Kidney epithelial cell (primary cell): ENCODE measurements at places on chromosomes 12 and 14.

DNA sequence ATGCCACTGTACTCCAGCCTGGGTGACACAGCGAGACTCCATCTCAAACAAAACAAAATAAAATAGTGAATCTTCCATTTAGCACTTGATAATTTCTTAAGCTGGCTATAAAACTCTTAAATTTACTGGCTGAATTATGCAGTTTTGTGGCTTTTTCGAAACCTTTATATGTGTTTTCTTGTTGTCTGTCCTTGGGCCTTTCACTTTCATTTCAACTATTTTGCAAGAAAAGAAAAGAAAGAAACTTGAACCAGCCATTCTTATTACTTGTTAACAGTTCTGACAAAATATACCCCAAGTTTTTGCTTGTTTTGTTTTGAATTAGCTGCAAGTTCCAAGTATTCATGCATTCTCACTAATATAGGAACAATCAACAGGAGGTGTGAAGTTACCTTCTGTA, 42.8 kb downstream of the PRICKLE1 start:
- DNase-seq, result no peak

DNA sequence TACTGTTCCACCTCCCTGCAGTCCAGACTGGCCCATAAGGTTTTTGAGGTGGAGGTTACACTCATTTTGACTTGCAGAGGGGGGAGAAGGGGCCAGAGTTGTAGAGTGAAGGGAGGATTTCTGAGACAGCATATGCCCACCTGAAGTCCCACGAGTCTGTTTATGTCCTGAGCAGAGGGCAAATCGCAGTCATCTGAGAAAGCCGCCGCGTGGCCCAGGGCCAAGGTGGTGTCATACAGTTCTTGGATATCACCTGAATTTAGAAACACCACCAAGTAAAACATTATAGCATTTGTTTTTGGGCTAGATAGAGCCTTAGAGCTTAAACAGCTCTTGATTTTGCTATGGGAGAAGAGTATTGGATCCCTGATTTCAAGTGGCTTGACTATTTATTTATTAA, 30.9 kb downstream of the TDG start:
- DNase-seq, result no peak

DNA sequence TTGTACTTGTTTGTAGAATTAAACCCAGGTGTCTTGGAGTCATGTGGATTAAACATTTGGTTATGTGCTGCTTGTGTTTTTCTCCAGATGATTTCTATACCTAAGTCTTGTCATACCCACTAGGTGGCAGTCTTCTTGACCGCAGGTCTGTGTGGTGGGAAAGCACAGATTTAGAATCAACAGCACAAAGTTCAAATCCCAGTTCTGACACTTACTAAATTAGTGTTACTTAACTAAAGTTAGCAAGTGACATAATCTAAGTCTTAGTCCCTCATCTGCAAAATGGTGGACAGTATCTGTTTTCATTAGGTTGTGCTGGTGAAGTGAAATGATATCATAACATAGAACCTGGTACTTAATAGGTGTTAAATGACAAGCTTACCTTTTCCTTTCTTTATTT, 151.0 kb upstream of the ARHGAP5 start:
- peak; percentile 16 for DNase-seq

DNA sequence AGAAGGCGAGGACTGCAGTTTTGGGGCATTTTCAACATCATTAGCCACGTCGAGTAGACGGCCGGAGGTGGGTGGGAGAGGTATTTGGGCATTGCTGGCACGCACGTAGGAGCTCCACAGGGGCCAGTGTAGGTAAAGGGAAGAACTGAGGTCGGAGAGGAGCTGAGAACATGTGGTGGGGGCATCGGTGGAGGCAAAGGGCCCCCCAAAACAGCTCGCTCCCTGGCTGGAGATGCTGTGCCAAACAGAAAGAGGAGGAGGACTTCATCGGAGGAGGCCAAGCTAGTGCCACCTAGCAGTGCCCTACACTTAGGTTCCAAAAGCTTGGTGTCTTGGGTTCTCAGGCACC, 52.0 kb upstream of the PPP2R5C start:
- no peak for DNase-seq

- no peak for DNase-seq
Observed at GRCh38 chr12:5748027-5748426, 197.0 kb downstream of the ANO2 start.
